ENCODE measurements at places on chromosomes 4 and X.

DNA sequence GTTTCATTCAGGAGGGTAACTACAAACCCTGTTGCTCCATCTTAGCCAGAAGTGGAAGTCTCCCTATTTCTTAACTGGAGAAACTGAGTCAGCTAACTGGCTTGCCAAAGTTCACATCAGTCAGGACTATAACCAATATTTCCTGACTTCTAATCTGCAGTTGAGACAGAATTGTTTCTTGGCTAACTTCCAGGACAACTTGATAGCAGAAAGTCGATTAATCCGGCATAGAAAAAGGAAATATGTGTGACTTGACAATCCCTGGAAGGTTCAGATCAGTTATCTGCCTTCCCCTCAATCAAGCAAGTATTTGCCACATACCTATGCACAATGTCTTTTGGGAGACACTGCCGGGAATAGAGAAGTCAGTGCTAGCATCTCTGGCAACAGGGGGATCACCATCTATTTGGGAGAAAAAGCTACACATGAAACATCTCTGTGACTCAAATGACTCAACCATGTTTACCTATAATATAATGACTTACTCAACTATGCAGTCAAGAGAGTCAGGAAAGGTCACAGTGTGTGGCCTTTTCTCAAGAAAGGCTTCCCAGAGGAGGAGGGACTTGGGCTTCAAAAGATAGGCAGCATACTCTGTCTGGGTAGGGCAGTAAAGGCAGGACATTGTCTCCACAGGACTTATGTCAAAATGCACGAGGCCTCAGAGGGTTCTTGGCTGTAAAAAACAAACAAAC is 12.4 kb upstream of the LONRF3 start:
- DNase-seq: no peak

DNA sequence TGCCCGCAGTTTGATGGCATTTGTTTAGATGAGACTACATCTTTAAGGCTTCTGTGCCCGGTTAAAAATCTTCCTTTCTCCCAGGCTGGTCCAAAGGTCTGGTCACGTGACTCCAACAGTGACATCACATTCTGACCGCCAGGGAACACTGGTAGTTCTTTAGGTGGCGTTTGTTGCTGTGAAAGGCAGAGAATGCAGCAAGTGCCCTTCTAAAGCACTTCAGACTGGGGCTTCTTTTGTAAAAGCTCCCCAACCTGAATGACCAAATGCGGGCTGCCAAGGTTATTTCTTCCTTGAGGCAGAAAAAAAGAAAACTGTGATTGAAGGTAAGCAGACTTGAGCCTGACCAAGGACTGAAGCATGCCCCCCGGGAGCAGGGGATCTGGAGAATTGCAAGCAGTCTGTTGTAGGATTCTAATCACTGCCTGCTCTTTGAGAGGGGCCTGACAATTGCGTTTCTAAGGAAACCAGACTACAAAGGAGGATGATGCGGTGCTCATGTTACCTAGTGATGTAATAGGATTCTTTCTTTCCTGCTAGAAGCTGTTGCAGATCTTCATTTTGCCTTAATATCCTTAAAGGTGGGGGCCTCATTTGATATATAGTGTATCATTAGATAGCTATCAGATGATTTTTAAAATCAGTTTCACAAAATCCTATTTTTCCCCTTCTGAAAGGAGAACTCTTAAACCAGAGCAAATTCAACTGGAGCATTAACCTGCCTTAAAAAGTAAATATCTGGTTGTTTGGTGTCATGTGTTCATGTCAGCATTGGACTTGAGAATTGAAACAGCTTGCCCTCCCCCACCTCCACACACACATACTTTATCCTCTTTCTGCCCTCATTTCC is 133.1 kb downstream of the AKAP4 start:
- peak; percentile 5 for DNase-seq

- no peak for DNase-seq
Observed at GRCh38 chrX:41471786-41472185, 24.6 kb downstream of the NYX start.

GRCh38 chr4:184351560-184352451 is 122.5 kb downstream of the IRF2 start:
- DNase-seq: no peak

DNA sequence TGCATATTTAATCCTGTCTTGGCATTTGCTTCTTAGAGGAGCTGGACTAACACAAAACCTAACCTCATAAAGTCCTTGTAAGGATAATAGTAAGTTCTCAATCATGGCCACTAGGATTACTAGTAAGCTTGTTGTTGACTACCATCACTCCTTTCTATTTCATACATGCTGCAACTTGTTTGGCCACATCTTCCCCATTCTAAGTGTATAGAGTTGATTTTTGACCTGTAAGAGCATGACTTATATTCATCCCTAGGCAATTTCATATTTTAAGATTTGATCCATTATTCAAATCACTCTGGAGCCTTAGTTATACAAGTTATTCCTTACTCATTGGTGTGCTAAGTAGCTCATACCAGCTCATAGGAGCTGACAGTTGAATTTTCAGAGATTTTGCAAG is 109.4 kb downstream of the EFHC2 start:
- no peak for DNase-seq

DNA sequence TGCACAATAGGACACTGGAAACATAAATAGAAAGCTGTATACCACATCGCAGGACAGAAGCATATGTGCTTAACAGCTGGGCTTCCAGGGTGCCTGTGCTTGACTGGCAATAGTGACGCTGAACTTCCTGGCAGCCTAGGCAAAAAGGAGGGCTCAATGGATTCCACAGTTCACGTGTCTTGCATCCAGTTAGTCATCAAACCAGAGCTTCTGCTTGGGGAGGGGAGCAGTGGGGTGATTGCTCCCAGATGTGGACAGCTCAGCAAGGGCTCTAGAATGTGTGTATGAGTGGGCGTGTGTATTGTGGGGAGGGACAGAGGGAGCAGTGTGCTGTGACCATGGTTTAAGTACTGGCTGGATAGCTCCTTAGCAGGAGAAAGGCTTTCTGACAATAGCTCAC is 2.3 kb downstream of the PRRG3 start:
- DNase-seq: no peak

- peak; percentile 23 for DNase-seq
Observed at GRCh38 chr4:134668237-134668636, 466.6 kb upstream of the PABPC4L start.

DNA sequence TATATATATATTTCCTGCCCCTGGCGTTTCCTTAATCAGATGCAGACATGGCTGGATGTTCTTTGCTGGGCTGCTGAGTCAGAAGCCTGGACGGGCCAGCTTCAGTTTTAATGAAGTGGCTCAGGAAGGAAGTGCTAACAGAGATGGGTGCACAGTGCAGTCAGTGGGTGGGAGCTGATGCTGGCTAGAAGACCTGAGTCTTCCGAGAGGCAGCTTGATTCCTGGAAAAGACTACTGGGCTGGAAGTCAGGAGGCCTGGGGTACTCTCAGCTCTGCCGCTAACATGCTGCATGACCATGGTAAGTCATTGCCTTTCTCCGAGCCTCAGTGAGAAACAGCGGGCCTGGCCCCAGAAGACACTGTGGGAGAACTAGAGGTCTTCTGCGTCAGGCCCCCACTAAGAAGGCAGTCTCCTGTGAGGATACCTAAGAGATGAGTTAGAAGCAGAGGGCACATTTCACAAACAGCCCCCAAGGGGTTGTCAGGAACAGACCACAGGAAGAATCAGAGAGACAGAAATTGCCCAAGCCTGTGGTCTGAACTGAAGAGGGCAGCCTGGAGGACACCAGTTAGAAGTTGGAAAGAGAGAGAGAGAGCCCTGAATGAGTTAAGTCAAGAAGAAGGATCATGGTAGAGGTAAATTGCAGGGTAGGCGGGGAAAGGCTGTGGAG is 8.3 kb upstream of the CD40LG start:
- DNase-seq: no peak

DNA sequence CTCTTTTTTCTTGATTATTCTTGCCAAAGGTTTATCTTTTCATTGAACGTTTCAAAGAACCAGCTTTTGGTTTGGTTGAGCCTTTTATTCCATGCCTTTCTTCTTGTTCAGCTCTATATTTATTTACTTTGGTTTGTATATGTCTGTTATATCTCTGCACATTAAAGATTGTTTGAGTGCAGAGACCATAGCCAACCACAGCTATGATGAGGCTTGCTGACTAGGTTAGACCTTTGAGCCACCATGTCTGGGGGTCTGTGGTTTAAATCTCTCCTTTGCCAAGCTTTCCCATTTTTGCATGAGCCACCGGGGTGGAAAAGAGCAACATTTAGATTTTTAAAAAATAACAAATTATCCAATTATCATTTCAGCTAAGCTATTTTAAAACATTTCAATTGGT is 96.1 kb downstream of the NHS start:
- no peak for DNase-seq

GRCh38 chr4:36747277-36748129 is 466.1 kb downstream of the DTHD1 start:
- no peak for DNase-seq

DNA sequence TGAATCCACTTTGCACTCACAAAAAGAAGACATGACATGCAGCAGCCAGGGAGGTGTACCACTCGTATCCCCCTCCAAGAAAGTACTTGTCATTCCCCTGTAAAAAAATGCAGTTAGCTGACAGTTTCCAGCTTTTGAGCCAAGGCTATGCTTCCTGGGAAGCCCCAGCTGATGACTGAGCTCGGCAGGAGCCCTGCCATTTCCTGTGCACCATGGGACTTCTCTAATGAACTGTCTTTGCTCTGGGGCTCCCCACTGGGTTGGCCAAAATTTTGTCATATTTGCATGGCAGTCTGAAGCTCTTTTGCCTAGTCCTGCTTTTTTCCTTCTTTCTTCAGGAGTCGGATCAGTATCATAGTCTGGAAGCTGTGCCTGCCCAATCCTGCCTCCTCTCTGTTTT is 104.5 kb upstream of the MAOA start:
- no peak for DNase-seq

GRCh38 chr4:137333031-137333430 is 199.3 kb downstream of the PCDH18 start:
- DNase-seq: no peak

DNA sequence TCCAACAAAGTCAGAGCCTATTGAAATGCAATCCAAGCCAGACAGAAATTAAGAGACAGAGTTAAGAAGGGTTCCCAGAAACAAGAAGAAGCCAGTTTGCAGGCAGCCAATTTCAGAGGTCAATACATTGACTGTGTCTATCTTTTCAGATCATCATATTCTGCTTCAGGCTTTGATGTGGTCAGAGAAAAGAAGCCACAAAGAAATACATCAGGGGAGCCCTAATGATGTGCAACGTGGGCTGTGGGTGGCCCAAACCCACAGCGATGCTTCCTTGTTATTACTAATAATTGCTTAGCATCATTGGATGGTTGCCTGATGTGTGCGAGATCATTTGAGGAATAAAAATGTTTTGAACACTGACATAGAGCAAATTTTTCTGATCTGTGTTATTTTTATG is 99.0 kb upstream of the DUSP21 start:
- no peak for DNase-seq

DNA sequence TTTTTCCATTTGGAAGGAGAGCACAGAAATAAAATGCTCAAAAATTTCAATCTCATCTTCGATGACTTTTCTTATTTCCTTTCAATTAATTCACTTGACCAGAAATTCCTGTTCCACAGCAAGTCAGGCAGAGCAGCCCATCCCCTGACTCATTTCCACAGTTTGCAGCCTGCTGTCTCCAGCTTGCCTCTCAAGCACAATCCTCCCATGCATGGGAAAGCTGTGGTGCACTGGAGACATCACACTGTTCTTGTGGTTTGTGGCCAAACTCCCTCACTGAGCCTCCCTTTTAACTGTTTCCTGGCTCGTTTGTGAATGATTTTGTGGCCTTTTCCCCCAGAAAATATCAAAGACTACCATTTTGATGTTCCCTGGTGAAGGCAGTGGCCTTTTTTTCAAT is 114.0 kb upstream of the ENPEP start:
- no peak for DNase-seq

DNA sequence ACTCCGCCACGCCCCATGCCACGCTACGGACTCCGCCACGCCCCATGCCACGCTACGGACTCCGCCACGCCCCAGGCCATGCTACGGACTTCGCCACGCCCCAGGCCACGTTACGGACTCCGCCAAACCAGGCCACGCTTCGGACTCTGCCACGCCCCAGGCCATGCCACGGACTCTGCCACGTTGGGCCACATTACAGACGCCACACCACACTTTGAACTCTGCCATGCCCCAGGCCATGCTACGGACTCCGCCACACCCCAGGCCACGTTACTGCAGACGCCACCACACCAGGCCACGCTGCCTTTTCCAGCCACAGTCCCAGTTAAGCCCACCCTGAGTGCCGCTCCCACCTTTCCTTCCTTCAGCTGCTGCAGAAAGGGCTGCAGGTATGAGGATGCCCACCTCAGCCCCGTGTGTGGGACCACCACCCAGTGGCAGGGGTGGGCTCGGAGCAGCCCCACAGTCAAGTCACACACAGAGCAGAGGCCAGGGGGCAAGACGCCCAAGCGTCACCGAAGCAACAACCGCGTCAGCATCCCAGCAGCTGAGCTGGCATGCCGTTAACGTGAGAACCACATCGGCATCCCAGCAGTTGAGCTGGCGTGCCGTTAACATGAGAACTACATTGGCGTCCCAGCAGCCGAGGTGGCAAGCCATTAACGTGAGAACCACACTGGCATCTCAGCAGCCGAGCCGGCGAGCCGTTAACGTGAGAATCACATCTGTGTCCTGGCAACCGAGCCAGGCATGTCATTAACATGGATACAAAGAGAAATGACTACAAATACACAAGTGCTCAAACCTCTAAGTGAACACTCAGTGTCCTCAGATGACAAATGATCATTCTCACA is 26.4 kb downstream of the GAK start:
- no peak for DNase-seq

- DNase-seq: peak; percentile 39
Observed at GRCh38 chr4:183249854-183250253, 70.2 kb downstream of the CLDN22 start.

DNA sequence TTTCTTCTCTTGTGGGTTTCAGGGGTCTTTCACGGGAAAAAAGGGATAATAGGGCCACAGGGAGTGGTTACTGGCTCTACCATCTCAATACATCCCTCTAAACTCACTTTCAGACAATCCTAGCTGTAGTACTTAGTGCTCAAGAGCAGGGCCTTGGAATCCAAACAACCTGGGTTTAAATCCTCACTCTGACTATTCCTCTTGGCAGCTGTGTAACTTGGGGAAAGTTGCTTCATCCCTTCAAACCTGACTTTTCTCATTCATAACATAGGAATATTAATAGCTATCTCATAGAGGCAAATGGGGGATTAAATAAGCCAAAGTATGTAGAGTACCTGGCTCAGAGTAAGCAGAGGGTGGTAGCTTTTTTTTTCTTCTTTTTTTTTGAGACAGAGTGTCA is 32.4 kb downstream of the CCNG2 start:
- DNase-seq: no peak

DNA sequence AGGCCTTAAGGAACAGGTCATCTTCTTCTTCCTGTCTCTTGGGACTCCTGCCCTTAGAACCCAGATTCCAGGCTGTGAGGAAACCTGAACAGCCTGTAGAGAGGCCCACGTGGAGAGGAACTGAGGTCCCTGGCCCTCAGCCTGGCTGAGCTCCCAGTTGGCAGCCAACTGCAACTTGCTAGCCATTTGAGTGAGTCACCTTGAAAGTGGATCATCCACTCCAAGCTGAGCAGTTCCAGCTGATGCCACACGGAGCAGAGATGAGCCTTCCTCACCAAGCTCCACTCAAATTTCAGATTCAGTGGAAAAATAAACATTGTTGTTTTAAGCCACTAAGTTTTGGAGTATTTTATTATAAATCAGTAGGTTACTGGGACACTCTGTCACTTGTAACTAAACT is 392.5 kb downstream of the BCOR start:
- peak; percentile 52 for DNase-seq

All from A549 (cell line).